ENCODE measurements at places on chromosomes 2 and 18.

GRCh38 chr2:218291318-218292047 is 820 bp downstream of the TMBIM1 start:
- DNase-seq, result no peak

DNA sequence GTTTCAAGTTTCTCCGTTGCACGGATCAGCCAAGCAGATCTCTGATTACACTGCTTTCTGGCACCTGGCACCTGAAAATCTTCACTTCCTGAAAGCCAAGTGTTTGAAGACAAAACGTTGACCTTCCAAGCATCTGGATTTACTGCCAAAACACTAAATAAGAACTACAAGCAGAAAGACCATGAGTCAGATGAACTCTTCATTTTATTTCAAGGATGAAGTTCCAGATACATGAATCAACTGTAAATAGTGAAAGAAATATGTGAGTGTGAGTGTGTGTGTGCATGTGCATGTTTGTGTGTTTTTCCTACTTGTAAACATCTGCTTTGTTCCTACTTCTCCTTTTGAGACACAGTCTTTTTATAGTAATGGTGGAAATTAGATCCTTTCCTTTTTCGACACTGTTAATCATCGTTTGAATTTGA is 60.0 kb upstream of the DTNA start:
- DNase-seq, result no peak

DNA sequence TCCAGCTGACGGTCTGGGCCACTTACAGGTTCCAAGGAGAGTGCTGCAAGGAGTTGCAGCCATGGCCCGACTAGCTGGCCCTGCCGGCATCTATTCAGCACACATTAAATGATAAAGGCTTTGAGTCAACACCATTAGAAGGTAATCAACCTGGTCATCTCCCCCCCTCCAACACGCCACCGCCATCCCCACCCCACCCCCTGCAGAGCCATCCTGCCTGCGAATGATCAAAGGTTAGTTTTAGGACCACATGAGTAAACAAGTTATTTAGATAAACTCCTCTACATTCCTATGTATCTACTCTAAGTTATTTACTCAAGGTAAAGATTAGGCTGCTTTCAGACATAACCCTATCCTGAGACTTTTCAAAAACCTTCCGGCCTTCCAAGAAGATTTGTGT is 349.3 kb upstream of the SLC39A10 start:
- no peak for DNase-seq

DNA sequence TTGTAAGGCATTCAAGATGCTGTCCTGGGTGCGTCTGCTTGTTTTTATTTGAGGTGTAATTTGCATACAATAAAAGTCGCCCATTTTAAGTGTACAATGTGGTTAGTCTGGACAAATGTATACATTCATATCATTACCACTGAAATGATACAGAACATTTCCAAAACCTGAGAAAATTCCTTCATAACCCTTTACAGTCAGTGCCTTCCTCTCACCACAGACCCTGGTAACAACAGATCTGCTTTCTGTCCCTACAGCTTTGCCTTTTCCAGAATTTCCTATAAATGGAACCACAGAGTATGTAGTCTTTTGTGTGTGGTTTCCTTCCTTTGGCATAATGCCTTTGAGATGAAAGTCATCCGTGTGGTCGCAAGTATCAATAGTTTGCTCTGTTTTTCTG is 45.8 kb upstream of the NFU1 start:
- no peak for DNase-seq

DNA sequence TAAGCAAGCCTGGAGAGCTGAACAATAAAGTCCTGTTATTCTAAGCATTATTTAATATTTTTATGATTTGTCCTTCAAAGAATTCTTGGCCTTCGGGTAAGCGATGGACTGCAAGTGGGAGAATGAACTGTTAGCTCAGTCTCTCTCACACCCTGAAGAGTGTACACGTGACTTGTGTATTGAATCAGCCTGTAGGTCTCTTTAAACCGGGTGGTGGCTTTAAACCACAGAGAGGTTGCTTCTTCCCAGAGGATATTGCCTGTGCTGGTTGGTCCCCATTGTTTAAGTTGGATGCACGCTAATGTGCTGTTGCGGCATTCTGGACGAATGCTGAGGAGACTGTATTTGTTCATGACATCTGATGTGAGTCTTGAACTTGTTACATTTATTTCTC is 183.3 kb downstream of the LTBP1 start:
- DNase-seq, result no peak

DNA sequence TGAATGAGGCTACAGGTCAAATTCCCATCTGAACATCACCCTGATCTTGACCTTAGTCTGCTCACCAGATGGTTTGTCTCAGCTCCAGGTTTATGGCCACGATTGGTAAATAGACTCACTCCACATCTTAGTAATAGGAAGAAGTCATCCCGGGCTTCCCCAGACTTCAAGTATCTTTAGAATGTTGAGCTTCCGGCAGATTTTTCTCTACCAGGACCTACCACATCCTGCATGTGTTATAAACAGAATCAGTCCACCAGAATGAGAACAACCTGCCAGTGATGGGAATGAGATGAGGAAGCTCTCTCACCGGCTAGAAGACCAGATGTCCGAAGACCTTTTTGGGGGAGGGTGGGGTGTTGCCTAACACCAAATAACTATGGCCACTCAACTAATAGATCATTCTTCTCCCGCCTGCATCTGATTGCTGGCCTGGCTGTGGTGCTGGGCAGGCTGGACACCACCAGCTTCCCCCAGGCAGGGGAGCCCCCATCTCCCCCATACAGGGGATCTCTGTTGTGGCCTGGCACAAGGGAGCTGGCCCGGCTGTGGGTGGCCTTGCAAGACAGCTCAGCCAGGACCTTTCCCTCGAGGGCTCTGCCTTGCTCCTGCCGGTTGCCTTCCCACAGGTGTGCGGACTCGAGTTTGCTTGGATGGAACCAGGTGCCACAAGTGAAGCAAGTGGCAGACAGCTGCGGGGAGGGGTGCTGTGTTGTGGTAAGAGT is 88.5 kb downstream of the SH3RF3 start:
- DNase-seq, result no peak

- DNase-seq, result no peak
These were observed 106.8 kb upstream of the MSH2 start for GRCh38 chr2:47295981-47296635.

- no peak for DNase-seq
These were observed 543.8 kb downstream of the ERBB4 start for GRCh38 chr2:211994806-211995205.

GRCh38 chr18:72197591-72197990 is 346.6 kb downstream of the CBLN2 start:
- DNase-seq, result no peak

- DNase-seq, result no peak
These were observed 229.5 kb upstream of the EPAS1 start for GRCh38 chr2:46067501-46068305.

DNA sequence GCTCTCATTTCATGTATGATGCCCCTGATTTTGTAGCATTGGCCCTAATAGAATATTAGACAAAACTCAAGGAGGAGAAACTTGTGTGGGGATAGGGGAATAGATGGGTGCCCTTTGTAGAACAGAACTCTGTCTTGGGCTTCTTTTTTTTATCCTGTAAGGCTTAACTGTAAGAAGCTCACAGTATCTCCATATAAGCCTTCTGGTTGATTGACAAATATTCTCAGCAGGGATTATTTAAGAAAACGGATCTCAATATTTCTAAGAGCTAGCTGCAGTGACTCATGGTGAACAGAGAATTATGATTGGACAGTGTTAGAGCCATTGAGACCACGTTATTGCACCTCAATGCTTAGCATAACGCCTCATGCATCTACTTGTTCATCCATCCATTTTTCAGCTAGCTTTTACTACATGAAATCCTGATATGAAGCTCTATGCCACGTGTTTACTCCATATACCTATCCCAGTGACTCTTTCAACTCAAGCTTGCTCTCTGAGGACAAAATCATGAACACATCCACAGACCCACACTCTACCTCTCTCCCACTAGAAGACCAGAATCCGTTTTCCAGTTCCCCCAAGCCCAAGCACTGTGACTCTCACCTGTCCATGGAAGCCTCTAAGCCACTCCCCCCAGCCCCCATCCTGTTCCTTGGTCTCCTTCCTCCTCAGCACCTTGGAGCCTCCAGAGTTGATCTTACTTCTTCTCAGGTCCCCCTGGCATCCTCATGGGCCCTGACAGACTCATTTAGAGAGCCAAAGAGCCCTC is 99.2 kb downstream of the BCL2L11 start:
- no peak for DNase-seq

All from GM12891 (cell line).